CD4-positive, alpha-beta memory T cell (primary cell): ENCODE measurements at places on chromosomes 5 and 9.
A peak's percentile ranks its signal among the peaks of the same experiment; 100 is the strongest.

- DNase-seq, result no peak
Observed at GRCh38 chr9:13291718-13292117, 12.2 kb upstream of the MPDZ start.

DNA sequence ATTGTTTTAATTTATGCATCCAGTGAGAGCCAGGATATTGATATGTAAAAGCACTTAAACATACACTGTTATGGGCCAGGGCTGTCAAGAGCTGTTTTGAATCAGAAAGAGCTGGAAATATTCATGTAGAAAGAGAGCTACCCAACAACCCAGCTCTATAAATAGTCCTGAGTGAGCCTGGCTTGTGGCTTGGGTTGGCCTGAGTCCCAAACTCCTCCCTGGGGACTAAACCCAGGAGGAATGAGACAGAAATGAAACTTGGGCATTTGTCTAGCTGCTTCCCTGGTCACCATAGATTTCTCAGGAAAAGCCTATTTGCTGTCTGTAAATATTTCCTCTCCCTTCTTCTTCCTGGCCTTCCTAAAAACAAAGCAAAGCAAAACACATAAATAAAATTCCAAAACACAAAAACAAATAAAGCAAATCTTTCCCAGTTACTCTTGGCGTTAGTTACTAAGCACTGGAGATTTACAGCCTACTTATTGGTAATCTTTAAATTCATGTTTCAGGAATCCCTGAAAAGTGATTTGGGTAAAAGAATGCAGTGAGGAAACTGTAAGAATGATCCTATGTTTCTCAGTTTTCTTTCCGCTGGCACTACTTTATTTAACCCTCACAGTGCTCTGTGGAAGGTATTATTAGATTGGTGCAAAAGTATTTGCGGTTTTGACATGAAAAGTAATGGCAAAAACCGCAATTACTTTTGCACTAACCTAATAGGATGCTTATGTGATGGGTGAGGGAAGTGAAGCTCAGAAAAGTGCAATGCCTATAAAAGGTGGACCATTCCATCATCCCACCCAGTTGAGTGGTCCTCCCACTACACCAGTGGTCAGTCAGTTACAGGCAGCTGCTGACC, 111.8 kb downstream of the CARTPT start:
- DNase-seq, result no peak

GRCh38 chr9:70494221-70494620, 79.8 kb upstream of the KLF9 start:
- DNase-seq, result no peak

- DNase-seq, result no peak
Observed at GRCh38 chr5:112554101-112554977, 135.3 kb upstream of the EPB41L4A start.

GRCh38 chr5:146402949-146403348, 44.2 kb upstream of the TCERG1 start:
- DNase-seq, result no peak

DNA sequence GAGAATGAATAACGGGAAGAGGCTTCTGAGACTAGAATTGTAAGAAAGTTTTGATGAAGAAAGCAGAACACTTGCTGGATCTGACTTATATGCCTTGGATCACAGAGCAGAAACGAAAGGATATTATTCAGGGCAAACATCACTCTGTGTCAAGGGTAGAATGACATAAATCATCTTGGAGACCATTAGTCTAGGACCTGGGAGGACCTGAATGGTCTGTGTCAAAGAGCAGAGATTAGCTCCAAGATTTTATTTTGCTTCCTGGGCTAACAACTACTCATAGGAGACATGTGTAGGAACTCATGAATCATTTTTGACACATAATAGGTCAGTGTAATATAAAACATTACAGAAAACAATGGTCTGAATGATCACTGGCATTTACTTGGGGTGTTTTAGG, 417.9 kb downstream of the SLCO4C1 start:
- DNase-seq, result no peak

DNA sequence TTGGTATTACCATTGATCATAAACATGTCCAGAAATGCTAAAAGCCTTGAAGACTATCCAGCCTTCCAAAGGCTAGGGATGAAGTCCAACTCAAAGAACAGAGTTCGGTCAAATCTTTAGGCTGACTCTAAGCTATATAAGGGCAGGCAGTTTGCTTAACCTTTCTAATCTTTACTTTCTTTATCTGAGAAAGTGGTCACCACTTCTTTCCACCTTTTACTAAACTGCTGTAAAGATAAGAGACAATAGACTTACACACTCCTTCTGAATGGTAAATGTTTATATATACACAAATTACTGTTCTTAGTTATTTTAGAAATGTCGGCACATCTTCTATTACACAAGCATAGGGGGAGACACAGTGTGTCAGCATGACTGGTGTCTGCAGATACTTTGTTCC, 100.4 kb downstream of the NREP start:
- DNase-seq, result no peak

GRCh38 chr5:9655641-9656040, 25.5 kb upstream of the TAS2R1 start:
- DNase-seq, result no peak

DNA sequence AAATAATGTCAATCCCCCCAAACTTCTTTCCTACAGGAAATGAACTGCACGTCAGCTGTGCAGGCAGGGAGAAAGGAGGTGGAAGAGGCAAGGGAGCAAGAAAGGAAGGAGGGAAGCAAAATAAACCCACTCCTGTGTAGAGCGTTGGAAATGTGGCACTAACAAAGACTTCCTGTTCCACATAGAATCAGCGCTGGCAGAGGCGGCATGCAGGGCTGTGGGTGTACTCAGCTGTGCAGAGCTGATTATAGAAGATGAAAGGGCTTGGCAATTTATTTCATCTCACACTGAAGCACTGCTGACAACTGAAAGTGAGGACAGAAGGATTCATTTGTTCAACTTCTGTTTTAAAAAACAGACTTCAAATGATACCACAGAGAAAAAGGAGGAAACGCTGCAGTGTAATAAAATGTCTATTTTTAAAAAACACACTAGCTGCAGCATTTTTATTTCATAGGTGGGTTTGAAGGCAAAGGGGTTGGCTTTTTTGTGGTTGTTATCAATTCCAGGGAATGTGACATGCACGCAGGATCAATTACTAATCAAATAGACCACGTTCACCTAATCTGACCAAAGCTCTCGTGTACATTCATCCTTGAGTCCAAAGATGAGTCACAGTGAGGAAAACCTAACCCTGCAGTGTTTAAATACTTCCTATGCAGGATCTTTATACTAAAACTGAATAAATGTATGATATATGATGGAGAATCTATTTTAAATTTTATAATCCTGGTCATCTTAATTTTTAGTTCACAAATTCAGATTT, 583.5 kb downstream of the ZNF608 start:
- no peak for DNase-seq

- DNase-seq, result no peak
Observed at GRCh38 chr5:131353991-131354390, 90.1 kb downstream of the CDC42SE2 start.

- DNase-seq, result no peak
Observed at GRCh38 chr5:84260140-84260539, 124.5 kb downstream of the EDIL3 start.

GRCh38 chr9:6889868-6890267, 132.1 kb downstream of the KDM4C start:
- no peak for DNase-seq

DNA sequence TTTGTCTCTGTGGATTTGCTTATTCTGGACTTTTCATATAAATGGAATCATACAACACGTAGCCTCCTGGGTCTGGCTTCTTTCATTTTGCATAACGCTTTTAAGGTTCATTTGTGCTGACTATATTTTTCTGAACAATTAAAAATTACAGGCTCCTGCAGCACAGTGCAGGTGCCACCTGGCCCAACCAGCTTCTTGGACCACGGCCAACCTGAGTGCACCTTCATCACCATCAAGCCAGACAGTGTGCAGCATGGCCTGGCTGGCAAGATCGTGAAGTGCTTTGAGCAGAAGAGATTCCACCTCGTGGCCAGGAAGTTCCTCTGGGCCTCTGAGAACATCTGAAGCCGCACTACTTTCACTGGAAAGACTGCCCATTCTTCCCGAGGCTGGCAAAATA, 53.5 kb upstream of the COL15A1 start:
- no peak for DNase-seq

DNA sequence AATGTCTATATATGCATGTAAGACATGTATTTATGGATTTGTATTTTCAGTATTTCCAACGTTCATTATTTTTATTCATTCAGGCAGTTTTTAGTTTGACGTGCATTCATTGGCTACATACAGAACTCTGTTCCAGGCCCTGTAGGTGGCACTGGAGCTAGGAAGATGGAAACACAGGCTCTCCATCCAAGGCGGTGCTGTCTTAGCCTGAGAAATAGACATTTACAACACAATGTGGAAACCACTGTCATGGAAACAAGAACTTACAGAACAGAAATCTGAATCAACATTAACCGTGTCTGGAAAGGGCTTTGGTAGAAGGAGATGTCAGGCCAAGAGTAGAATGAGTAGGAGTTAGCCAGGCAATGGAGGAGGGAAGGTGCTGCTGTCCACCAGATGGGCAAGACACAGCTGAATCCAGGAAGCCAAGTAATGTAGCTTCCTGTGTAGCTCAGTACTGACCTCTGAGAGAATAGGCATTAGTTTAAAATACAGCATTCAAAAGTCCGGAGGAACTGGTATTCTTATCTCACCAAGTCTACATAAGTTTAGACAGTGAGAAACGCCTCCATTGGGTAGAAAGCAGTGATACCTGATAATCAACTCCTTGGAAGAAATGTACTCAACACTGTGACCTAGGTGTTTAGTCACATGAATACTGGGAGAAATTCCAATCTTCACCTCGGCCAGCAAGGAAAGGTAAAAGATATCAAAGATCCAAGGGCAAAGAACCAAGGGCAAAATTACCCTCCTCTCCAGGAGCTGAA, 388.6 kb upstream of the CDH6 start:
- no peak for DNase-seq

DNA sequence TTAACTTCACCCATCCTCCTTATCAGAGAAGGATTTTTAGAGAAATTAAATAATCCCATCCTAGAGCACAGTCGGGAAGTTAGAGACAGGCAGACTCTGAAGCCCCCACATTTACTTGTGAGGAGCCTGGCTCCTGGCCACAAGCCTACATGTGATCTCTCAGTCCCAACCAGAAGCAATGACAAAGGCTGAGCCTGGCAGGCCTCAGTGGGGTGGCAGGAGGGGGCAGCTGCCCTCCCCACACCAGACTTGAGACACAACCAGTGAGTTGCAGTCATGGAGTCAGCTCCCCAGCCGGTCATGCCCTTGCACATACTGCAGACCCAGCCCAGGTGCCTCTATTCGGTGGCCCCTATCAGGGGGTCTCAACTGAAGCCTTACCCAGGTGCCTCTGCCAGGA, 11.0 kb downstream of the NAIF1 start:
- no peak for DNase-seq

- no peak for DNase-seq
Observed at GRCh38 chr9:5443850-5444249, 6.1 kb upstream of the PLGRKT start.

GRCh38 chr9:75487856-75488718, 399.8 kb downstream of the OSTF1 start:
- no peak for DNase-seq

DNA sequence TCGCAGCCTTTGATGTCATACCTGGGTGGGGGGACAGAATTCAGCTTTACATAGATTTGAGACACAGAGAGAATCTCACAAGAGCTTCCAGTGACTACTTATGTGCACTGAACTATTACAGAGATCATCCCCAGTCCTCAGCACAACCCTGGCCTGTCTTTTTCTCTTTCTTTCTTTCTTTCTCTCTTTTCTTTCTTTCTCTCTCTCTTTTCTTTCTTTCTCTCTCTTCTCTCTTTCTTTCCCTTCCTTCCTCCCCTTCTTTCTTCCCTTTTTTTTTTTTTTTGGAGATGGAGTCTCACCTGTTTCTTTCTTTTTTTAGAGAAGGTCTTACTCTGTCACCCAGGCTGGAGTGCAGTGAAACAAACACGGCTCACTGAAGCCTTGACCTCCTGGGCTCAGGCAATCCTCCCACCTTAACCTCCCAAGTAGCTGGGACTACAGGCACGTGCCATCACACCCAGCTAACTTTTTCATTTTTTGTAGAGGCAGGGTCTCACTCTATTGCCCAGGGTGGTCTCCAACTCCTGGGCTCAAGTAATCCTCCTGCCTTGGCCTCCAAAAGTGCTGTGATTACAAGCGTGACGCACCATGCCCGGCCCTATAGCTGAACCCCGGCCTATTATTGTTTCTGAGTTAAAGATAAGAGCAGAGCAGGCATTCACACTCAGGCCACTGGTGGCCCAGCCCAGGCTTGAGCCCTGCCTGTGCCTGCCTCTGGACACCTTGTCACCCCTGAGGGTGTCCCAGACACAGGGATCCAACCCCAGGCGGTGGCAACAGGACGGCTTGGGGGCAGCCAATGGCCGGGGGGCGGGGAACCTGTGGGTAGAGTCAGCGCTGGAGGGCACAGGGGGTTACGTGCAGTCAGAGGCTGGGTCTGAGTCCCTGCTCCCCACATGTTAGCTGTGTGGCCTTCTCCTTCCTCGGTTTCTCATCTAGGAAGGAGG, 4.3 kb downstream of the PIP5KL1 start:
- no peak for DNase-seq

- DNase-seq, result no peak
Observed at GRCh38 chr5:126793097-126793496, 16.2 kb downstream of the LMNB1 start.

DNA sequence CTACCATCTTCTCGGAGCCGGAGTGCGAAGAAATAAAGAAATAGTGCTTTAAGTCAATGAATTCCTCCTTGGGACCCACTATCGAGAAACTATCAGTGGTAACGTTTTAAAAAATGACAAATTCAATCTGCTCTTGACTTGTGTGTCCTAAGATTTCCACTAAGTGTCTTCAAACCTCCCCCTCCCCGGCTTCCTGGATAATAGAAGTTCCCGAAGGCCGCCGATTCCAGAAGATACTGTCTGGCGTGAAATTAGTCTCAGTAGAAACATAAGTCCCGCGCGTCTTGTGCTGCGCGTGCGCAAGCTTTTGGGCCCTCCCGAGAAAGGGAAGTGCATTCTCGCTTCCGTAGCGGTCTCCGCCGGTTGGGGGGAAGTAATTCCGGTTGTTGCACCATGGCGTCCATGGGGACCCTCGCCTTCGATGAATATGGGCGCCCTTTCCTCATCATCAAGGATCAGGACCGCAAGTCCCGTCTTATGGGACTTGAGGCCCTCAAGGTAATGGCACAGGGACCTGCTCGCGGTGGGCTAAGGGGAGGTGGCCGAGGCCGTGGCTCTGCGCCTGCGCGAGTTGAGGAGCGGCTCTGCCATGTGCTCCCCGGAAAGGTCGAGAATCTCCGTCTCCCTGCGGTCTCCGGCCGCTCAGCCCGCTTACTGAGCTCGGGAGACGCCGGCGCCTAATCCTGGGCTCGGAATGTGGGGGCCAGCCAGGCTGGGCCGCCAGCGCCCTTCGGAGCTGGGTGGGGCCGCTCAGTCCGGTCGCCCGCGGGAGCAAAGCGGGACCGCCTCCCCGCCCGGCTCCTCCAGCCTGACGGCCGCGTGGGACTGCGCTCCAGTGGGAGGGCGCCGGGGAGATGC, at the start of gene CCT5:
Gene CCT5 (plus strand): TSS at position 333 of the 858 bp plus-strand sequence. CDS start 61 bp downstream, at position 394.
- peak; percentile 95 for DNase-seq

DNA sequence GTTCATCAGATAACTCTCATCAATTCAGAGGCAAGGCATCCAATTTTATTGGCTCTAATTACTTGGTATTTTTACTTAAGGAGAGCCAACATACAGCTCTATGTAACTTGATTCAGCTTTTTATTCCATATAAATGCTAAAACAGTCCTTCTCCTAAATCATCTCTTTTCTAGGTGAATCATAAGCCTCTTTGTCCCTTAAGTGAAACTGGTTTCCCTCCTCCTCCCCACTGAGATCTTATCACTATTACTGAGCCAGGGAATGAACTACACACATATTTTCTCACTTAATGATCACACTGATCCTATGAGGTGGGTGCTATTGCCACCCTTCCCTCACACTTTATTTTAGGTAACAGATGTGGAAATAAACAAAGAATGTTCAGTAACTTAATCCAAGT, 1143.8 kb downstream of the MAT2B start:
- DNase-seq, result no peak
